Stimulated activated CD4-positive, alpha-beta T cell treated with anti-CD3 and anti-CD28 coated beads, Interleukin-4, amount 100 ng/mL, for 4 hours (primary cell): ENCODE measurements at places on chromosomes 7 and 10.

- DNase-seq = no peak
Observed at GRCh38 chr10:117616179-117616578, 73.6 kb downstream of the EMX2 start.

GRCh38 chr10:119776536-119776935 lies 50.7 kb downstream of the INPP5F start:
- no peak for DNase-seq

DNA sequence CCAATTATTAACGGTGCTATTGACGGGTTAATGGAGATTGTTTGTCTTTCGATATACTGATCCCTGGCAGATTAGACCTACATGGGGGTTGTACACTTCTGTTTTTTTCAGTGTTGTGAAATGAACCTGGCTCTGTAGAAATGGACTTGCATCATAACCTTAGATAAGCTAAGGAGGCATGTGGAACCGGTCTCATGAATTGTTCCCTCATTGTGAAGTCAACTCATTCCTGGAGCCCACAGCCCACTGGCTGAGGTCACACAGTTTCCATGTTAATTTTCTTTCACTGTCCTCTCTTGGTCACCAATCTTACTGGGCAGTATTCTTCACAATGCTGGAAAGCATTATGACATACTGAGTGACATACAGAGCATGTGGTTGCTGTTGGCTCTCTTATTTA lies 202.8 kb downstream of the BMPER start:
- no peak for DNase-seq

GRCh38 chr10:132793871-132794849 lies 8.2 kb upstream of the NKX6-2 start:
- no peak for DNase-seq

DNA sequence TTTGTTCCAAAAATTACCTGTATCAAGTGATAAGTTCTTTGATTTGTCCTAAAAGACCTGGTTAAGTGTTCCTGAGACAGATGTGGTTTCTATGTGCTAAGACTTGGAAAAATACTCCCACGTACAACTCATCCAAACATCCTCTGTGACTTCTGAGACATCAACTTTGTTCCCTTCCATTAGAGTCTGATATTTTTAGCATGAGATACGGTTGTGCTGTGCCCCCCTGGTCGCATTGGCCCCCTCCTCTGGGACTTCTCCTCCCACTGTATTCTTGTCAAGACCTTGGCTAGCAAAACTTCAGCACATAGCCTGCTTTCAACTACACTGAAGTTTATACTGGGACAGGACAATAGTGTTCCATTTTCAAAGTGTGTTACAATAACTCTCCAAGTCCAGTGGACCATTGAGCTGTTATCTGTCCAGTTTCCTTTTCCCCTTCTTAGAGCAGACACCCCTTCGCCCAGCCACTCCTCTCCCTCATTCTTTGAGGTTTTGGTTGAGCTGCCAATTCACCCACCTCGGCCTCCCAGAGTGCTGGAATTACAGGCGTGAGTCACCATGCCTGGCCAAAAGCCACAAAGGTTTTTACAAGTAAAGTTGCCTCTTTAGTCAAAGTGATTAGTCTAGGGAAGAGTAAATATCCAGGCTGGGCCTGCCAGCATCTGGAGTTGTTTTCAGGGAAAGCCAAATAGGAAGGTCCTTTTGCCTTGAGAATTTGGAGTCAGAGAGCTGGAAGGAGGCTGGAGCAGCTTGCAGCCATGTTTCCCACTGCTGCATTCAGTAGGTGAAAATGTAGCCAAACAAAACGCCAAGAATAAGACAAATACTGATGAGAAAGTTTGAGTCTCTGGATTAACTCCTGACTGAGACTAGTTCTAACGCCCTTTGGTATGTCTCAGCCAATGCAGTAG lies 17.8 kb upstream of the PDLIM1 start:
- no peak for DNase-seq

DNA sequence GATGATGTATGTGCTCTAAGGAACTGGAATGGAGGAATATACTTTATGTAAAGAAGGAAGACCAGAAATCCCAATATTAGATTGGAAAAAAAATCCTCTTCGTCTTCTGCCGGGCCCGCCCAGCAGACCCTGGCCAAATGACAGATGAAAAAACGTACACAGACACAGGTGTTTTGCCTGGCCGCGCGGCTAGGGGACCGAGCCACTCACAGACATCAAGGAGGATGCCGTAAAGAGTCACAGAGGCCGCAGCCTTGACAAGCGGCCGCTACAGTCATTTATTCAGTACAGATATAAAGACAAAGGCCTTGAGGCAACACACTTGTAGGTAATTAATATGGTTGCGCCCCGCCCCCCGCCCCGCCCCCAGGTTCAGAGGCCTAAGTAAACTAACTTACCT lies 594.1 kb downstream of the GRM8 start:
- DNase-seq = no peak

- DNase-seq = no peak
Observed at GRCh38 chr10:82278401-82279182, 403.6 kb downstream of the NRG3 start.

- DNase-seq = no peak
Observed at GRCh38 chr7:19099924-19100323, 17.5 kb downstream of the TWIST1 start.

- DNase-seq = no peak
Observed at GRCh38 chr10:8628351-8628750, 573.9 kb downstream of the GATA3 start.

DNA sequence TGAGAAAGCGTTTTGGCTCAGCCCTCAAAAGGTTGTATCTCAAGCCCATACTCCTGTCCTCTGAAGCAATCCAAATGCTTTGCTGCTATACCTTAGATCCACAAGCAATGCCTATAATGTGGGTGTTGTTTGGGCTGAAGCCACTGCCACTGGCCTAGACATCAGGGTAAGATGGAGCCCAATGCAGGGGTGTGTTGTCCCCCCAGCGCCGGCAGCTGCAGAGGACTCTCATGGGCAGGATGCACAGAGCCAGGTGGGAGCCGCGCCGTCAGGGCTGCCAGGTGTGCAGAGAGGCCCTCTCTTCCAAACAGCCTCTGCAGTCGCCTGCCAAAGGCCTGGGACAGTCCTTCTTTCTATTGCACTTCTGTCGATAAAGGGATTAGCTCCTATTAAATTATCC lies 205.2 kb upstream of the SHH start:
- DNase-seq = no peak

DNA sequence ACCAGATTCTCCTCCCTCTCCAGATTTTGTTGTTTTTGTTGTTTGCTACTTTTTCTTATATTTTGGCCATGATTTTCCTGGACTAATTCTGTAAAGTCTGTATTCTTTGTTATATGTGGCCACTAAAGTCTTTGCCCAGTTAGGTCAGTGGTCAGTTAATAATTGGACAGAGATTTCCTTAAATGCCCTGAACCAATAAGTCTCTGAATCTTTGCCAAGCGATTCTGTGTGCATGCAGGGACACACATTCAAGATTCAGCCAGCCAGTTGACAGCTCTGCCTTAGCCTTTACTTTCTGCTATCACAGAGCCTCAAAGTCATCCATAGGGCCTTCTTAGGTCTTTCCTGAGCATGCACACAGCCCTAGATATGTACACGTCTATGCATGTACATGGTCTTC lies 11.0 kb upstream of the COL17A1 start:
- DNase-seq = no peak

DNA sequence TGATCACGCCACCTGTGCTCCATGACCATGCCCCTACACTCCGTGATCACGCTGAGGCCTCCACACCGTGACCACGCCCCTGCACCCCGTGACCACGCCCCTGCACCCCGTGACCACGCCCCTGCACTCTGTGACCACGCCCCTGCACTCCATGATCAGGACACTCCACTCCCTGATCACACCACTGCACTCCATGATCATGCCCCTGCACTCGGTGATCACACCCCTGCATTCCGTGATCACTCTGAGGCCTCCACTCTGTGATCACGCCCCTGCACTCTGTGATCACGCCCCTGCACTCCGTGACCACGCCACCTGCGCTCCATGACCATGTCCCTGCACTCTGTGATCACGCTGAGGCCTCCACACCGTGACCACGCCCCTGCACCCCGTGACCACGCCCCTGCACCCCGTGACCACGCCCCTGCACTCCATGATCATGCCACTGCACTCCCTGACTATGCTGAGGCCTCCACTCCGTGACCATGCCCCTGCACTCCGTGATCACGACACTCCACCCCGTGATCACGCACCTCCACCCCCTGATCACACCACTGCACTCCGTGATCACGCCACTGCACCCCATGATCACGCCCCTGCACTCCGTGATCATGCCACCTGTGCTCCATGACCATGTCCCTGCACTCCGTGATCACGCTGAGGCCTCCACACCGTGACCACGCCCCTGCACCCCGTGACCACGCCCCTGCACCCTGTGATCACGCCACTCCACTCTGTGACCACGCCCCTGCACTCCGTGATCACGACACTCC lies 27.7 kb downstream of the STK32C start:
- DNase-seq = no peak

GRCh38 chr10:24952707-24953645 lies 570 bp upstream of the PRTFDC1 start:
- peak; percentile 40 for DNase-seq

DNA sequence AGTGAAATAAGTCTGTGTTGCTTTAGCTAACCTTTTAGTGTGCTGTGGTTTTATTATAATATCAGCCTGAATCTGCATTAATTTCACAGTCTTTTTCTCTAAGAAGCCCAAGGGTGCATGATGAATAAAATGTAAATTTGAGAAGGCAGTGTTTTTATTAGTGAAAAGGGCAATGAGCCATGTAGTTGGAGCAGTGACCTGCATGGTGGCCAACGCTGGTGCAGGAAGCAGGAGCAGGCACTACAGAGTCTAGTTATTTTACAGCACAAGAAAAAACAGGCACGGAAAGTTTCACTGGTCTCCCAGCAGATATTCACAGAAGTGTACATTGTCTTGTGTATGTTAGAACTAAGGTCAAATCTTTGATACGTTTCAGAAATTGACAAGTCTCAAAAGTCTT lies 247.8 kb downstream of the CELF2 start:
- DNase-seq = no peak

DNA sequence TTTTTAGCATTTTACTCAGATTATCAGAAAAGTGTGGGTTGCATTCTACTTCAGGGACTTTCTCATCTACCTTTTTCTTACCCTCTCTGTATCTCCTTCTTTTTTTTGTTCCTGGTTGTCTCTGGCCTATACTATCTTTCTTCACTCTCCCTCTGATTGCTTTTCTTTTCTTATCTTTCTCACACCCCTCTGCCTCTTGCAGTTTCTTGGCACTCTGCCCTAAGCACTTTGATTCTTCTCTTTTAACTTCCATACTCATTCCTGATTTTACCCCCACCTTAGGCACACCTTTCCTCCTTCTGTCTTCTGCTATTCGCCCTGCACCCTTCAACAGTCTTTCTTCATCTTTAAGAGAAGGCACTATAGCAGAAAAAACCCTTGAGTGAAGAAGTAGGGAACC lies 92.8 kb upstream of the HPS1 start:
- DNase-seq = no peak

DNA sequence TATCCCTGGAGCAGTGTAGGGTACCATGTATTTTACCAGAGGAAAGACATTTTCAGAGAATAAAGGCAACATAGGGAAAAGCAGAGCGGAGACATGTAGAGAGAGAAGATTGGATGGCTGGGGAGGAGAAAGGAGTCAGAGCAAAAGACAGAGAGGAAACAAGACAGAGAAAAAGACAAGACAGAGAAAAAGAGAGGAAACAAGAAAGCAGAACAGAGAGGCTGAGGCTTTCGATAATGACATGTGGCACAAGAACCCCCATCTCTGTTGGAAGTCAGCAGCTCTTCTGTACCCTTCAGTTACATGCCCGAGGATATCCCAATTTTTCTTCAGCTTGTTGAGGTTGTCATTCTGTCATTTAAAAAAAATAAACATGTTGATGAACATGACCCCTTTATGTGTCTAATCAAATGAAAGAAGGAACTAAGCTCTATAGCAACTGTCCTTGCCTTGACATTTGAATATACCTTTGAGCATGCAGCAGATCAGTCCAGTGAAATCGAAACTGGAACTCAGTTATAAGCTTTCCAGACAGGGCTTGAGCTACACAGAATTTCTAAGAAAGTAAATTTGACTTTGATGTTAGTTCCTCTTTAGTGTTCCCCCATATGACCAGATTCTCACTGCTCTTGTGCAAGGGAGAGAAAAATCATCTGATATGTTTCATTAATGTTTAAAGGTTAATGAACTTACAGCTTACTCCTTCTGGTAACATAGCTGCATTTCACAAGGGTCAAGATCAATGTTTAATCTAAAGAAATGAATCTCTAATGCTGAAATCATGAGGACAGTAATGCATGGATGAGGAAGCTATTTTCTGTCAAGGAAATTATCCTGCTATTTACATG lies 75.1 kb upstream of the SP4 start:
- no peak for DNase-seq

GRCh38 chr7:112487457-112488263 lies 6.9 kb downstream of the LSMEM1 start:
- no peak for DNase-seq

- no peak for DNase-seq
Observed at GRCh38 chr7:171912-172515, 20.4 kb upstream of the FAM20C start.

DNA sequence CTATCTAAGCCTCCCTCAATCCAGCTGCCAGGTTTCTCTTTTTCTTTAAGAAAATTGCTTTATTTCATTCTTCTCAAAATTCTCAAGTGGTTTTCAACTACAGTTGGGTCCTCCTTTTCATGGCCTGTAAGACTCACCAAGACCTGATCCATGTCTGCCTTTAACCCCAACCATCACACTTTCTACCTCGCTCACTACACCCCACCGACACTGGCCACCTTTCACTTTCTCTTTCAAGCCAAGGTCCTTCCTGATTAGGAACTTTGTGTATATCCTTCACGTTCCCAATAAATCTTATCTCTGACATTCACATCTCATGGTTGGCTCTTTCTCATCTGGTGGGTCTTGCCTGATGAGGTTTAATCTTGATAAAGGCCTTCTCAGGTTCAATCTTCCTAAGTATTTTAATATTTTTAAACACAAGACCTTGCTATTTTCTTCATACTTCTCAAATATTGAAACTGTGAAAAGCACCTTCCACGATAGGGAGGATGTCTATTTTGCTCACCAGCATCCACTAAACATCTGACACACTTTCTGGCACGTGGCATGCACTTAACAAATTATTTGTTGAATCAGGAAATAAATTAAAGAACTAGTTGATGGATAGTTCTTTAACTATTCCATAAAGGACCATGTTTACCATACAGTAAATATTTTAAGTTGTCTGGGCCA lies 624.8 kb downstream of the GRID1 start:
- DNase-seq = no peak

GRCh38 chr7:4789194-4790077 lies 14.0 kb downstream of the AP5Z1 start:
- no peak for DNase-seq

- DNase-seq = no peak
Observed at GRCh38 chr7:44787762-44788161, 8.7 kb upstream of the PPIA start.
